ENCODE measurements at places on chromosomes 13 and 19. TPM values are rescaled to one million over a fixed set of nuclear protein-coding genes. Genes with fewer than 3 reads are reported as not detected.

DNA sequence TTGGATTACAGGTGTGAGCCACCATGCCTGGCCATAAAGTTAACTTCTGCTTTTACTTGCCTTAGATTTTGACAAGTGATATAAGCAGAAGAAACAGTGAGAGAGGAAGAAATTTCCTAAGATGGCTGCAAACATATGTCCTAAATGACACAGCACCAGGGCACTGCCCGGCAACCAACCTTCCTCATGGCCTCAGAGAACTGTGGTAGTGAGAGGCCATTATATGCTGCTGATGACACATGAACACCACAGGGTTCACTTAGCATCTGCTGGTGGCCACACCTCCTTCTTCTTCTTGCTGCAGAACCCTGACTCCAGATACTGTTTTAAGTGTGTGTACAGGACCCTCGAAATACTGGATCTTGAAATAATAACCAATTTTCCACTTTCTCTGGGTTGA, 88.2 kb downstream of the KCTD12 start:
- no peak for DNase-seq

- DNase-seq: no peak
These were observed 254.3 kb upstream of the PRR20A start for GRCh38 chr13:56886398-56886797.

DNA sequence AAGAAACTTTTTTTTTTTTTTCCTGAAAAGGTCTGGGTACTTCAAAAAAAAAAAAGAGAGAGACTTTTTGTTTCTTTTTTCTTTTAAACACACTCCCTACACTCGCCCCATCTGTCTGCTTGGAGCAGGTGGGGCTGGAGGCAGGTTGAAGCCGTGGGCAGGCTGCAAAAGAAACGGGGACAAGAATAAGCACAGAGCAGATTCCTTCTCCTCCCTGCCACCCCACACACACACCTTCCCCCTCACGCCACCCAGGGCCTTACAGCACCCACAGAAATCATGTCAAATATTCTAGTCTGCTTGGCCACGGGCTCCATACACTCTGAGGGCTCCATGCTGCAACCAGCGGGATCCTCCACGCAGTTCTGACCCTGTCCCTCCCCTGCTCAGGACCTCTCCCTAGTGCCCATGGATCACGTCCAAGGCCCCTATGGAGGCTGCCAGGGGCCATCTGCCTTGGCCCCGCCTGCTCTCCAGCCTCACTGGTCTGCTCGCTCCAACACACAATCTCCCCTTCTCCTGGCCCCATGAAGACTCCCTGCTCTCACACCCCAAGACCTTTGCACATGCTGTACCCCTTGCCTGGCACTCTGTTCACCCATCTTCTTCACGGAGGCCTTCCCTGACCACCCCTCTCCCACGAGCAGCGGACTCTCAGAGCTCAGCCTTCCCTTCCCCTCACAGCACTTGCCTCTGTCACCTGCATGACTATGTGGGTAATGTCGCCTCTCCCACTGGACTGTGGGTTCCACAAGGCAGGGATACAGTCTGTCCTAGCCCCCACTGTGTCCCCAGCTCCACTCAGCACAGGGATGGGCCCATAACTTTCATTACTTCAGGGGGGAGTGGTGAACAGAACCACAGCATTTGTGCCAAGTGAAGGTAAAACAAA, 11.4 kb downstream of the AKT2 start:
- no peak for DNase-seq

GRCh38 chr13:20616059-20616797, 49.3 kb downstream of the IFT88 start:
- no peak for DNase-seq

The PTH2 gene
- polyA plus RNA-seq: not detected

The F2RL3 gene
- polyA plus RNA-seq: 0.68 TPM

The C13orf46 gene
- 0.23 TPM for polyA plus RNA-seq

The ZNF729 gene
- 0.46 TPM for polyA plus RNA-seq

The CLDN10 gene
- 3.9 TPM for polyA plus RNA-seq
